LHCN-M2 (cell line): ENCODE measurements at places on chromosomes 7 and 10. TPM values are rescaled to one million over a fixed set of nuclear protein-coding genes. Genes with fewer than 3 reads are reported as not detected.
A peak's percentile ranks its signal among the peaks of the same experiment; 100 is the strongest.

CYP2W1 gene
- 0.06 TPM in 1 of 2 replicates, not detected in the other for total RNA-seq

DNA sequence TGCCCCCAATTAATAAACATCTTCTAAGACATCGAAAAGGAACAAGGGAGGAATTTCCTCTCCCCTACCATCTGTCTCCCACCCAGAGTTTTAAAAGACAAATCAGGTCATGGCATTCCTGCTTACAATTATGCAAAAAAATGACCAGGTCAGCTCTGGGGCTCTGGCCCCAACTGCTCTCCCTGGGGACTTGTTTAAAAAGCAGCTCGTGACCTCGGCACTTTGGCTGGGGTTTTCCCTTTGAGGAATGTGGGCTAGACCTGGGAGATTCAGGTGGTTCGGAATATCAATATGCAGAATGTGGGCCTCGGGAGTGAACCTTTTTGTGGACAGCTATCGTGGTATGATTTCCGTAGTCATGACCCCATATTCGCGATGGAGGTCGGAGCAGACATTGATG, 648 bp upstream of the RADIL start:
- no peak for DNase-seq

TSPAN33 gene
- 0.57 TPM in 1 of 2 replicates, not detected in the other for total RNA-seq

DNA sequence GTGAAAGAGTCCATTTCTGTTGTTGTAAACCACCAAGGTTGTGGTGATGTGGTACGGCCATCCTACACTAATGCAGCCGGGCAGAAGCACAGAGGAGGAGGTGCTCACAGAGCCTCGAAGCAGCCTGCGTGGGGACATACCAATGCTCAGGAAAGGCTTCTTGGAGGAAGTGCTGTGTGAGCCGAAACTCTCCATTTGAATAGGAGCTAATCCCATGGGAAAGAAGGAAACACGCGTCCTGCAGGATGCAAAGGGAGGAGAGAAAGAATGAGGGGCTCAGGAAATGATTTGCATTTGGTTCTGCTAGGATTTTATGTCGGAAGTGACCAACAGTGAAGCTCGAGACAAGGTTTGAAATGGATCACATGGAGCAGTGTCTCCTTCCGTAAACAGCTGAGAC, 477.9 kb upstream of the ANKRD30A start:
- no peak for DNase-seq

- peak; percentile 81 for DNase-seq
Observed at GRCh38 chr7:38368191-38368605, 94.8 kb upstream of the TARP start.

- DNase-seq = no peak
Observed at GRCh38 chr10:59098831-59099452, 77.5 kb upstream of the PHYHIPL start.

- no peak for DNase-seq
Observed at GRCh38 chr10:126301701-126302475, 86.4 kb downstream of the ADAM12 start.

CLDN4 gene
- 0.17 and 0.19 TPM in 2 replicates for total RNA-seq

DNA sequence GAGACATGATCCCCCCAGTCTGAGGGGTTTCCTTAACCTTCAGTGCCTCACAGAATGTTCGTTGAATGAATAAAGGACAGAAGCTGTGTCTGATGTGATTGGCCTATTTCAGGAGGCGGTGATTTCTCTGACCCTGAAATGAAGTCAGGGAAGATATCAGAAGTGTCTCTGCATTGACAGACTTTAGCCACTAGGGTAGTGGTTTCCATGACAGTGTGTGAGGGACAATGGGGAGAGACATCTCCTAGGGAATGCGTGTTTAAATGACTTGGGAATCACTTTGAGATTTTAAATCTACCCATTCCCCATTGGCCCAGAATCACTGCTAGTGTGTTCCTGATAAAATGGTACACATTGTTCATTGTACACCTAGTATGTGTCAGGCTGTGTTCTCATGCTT, 132.0 kb downstream of the CFAP58 start:
- DNase-seq = no peak

- DNase-seq = no peak
Observed at GRCh38 chr7:131648491-131648890, 92.1 kb upstream of the PODXL start.

DNA sequence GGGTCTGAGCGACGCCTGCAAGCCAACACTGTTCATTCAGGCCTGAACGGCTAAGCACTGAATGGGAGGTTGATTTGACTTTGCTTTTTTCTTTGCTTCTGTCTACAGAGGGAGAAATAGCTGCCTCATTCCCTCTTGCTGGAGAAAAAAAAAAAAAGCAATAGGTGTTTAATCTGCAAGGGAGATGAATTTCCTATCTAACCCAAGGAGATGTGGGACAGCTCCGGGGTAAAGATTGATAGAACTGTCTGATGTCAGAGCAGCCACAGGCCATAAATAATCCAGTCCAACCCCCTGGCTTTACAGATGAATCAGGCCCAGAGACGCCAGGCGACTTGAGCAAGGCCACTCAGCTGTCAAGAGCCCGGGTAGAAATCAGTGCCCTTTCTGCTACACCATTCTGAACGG, 168.0 kb downstream of the ARHGAP12 start:
- peak; percentile 61 for DNase-seq

- peak; percentile 69 for DNase-seq
Observed at GRCh38 chr7:16130111-16131110, 290.9 kb downstream of the CRPPA start.

DNA sequence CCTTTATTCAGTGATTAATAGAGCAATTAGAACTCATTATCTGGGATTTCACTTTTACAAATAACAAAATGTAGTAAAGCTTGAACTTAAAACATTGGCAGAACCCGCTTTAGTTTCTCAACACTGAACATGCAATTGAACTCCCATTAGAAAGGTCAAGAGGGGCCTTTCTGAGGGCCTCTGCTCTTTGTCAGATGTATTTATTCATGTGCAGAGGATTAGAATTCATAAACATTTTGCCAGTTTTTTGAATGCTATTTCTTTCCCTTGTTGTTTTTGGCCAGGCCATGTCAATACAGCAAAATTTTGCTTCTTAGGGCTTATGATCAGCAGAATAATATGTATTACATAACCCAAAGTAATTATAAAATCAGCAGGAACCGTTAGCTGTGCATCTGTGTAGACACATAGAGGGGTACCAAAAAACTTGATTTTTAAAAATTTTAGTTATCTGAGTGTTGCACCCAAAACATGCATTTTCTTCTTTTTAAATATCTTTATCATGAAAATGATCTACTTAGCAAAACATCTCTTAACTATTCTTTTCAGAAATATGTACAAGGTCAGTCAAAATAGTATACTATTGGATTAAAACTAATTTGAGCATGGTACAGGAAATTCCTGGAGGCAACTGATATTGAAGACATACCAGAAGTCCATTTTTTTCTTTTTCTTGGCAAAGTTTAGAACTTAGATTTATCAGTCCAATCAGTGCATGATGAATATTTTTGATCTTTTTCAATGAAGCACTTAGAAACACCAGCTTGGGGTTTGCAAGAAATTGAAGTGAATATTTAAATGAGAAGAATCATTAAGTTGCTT, 177.5 kb downstream of the TWIST1 start:
- DNase-seq = no peak

DNA sequence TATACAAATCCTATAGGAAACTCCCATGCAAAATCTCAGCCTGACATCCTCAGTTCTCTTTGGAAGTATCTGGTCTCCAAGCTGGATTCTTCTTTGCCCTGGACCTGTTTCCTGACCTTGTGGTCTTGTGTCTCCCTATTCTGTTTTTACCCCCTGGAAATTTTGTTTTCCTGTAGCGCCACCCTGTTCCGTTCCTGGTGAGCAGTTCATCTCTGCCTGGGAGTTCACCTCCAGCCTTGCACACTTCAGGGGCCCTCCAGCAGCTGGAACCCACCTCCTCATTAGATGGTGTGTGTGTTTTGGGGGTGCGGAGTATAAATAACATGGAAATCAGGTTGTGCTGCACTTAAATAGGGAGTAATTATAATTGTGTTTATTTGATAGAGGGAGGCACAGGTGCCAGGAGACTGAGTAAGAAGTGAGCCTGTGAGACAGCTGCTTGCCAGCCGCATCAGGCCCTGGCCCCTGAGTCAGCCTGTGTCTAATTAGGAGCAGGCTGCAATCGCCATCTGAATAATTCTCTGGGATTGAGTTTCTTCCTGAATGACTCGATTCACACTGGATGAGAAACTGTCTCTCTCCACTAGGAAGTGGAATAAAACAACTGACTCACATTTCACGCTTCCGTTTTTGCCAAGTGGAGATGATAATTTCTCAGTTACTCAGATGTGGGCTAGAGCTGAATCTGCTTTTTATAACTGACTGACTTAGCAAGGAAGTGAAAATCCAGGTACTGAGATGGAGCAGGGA, 69.4 kb upstream of the HECTD2 start:
- peak; percentile 99 for DNase-seq

DNA sequence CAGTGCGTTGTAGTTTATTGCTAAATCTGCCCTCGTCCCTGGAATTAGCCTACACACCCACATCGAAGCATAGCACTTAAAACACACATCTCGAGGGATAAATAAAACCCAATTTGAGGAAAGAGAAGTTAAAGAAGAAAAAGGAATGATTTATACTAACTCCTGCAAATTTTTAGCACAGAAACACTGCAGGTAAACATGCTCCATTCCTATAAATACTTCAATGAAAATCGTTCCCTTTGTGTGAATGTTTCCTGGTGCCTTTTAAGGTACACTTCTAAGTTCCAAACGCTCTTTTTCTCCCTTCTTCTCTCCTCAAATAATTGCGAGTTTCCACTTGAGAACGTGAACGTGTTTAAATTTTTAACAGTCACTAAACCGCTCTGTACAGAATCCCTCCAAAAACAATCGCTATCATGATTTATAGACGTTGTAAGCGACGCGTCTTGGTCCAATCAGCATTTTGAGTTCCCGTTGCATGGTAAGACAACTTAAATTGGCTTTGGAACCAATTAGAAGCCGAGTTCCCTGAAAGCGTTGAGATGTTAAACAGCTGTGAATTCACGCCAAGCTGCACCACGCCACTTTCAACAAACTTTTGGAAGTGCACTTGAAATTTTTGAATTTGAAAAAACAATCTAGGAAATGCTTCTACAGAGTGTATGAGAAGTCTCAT, 12.5 kb upstream of the EBLN1 start:
- peak; percentile 84 for DNase-seq

TET1 gene
- 2.9 and 3.2 TPM in 2 replicates for total RNA-seq

DNA sequence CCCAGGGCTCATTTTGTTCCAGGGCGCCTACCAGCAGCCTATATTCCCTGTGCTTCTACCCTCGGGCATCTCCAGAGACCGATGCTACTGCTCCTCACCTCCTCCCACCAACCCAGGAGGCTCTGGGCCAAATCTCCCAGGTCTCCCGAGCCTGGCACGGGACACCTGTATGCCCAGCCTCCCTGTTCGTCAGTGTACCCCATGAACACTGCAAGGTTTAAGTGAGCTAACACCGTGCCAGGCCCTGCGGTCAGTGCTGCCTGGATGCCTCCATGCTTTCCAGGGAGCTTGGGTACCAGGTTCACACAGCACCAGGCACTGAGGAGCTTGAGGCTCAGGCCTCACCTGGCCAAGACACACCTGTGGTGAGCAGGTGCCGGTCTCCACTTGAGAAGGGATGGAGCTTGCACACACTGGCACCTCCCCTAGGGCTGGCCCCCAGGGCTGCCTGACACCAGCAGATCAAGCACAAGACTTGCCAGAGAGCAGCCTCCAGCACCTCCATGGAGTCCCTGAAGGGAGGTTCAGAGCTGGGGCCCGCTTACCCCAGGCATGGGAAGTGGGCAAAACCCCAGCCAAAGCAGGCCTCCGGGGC, 80.3 kb downstream of the FAM53B start:
- no peak for DNase-seq

GRCh38 chr7:112283382-112283910, 77.0 kb downstream of the ZNF277 start:
- DNase-seq = no peak

- no peak for DNase-seq
Observed at GRCh38 chr10:11827414-11827813, 4.3 kb downstream of the PROSER2 start.

DNA sequence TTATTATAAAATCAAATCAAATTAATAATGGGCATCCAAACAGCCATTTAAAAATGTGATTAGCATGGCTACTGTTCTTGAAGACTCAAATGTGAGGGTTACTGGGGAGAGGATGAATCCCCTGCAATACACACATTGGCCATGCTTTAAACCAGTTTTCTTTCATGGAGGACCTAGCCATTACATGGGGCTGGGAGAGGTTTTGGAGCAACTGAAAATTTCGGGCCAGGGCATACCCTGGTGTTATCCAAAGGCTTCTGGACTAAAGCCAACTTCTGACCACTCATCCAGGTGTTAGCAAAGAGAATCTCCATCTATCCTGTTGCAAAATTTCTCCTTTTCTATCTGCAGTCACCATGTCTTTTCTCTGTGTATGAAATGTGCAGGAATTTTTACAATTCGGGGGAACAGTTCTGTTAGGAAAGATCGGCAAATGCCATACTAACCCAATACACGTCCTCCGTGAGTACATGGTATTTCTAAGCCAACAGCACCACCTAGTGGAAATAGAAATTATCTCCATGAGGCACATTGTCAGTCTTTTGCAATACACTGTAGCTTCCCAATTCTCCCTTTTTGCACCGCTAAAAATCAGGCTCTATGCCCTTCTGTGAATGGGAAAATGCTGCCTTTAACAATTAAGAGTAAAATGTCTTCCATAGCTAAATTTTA, 47.0 kb upstream of the ZNF107 start:
- peak; percentile 69 for DNase-seq

DNA sequence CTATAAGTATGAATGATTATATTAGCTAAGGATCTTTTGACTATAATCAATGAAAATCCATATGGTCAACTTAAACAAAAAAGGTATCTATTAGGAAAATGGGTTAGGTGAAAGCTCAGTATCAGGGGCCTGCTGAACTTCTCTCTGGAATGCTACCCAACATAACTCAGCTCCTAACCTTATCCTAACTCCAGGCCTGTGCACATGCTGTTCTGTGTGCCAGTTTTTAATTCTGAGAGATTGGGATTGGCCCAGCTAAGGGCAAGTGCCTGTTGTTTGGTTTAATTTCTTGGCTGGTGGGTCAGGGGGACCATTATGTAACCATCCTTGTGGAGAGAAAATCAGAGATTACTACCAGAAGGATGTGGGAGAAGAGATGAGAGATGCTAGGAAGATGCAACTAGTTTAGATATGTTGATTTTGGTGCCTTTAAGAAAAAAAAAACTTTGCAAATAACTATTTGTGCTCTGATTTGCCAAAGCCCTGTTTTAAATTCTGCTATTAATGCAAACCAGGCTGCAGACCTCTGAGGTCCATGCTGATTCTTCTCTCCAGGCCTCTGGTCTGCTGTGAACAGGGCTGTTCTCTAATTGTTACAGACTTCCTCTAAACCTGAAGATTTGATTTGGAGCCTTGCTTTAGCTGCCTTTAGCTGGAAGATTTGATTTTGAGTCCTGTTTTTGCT, 23.9 kb upstream of the HDAC9 start:
- DNase-seq = no peak

SUN3 gene
- total RNA-seq = not detected in 2 replicates

DNA sequence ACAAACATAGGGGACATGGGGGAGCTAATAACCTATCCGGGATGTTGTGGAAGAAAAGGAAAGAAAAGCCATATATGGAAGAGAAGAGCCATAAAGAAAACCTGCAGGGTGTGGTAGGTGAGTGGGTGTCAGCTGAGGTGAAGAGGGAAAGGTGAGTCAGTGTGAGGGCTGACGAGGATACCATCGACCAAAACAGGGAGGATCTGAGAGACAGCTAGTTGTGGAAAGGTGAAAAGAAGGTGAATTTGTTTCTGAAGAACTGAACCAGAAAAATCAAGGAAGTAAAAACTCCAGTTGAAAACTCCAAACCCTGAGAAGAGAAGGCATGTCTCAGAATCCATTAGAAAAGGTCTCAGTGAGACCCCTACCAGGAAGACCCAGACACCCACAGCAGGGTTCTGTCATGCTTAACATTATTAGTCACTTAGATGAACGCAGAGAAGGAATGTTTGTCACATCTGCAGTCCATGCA, 4.1 kb downstream of the BLNK start:
- DNase-seq = no peak
